ENCODE measurements at places on chromosomes 1 and 21. TPM values are rescaled to one million over a fixed set of nuclear protein-coding genes. Genes with fewer than 3 reads are reported as not detected.

DNA sequence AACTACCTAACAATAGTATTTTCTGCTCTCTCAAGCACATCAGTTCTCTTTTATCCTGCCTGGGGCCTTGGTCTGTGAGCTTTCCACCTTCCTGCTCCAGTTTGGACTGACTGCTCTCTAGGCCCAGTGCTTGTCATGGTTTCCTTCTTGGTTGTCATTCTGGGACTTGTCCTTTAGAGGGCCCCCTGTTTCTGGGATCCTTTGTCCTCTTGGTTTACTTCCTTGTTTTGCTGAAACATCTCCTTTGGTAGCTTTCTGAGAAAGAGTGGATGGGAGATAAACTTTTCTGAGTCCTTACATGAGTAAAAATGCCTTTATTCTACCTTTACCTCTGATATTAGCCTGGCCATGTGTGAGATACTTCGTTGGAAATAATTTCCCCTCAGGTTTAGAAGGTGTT lies 4.7 kb downstream of the SLC1A7 start:
- no peaks in the 10 kb centered on the region for H3K36me3 ChIP-seq
- H3K27me3 ChIP-seq = no peaks in the 10 kb centered on the region
- H3K4me1 ChIP-seq = peaks cover 25% of the 10 kb centered on the region
- no peak for DNase-seq

DNA sequence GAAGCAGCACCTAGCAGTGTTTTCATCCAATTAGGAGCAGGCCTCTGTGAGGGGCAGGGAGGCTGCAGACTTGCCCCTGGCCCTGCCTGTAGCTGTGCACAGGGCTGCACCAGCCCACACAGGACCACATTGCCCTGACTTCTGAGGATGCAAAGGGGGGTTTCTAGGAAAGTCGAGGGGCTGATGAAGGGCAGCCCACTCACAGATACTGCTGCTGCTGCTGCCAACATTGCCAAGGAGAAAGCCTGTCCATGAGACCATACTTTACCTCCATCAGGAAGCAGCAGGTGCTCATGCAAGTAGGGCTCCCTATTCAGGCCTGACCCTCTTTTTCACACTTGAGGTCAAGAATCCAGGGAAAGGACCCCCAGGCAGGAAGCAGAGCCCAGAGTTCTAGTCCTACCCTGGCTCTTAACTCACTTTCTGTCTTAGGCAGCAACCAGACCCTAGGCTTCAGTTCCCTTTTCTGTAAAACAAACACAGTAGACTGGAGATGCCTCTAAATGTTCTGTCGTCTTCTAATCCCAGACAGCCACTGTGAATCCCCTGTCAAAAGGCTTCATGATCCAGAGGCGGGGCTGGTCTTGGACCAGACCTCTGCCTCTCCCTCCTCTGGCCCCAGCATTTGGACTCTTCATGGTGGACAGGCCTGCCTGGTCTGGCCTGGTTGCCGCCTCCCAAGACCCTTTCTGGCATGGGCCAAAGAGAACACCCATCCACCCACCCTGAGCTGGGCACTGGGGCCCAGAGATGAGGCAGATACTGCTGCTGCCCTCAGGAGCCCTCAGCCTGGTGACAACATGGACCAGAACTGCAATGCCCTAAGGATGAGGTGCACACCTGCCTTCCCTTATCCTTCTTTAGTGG lies 120.2 kb downstream of the GLIS1 start:
- DNase-seq = no peak
- H3K4me1 ChIP-seq = no peaks in the 10 kb centered on the region
- no peak overlapping the region for H3K27ac ChIP-seq
- H3K36me3 ChIP-seq = no peaks in the 10 kb centered on the region
- no peaks in the 10 kb centered on the region for H3K27me3 ChIP-seq
- H3K4me3 ChIP-seq = no peak overlapping the region

GRCh38 chr1:156488566-156489165 lies 11.9 kb downstream of the MEF2D start:
- H3K4me3 ChIP-seq = peak overlapping the region; percentile 4
- DNase-seq = no peak
- no peaks in the 10 kb centered on the region for H3K27me3 ChIP-seq
- peaks cover 100% of the 10 kb centered on the region for H3K4me1 ChIP-seq
- H3K36me3 ChIP-seq = no peaks in the 10 kb centered on the region

- H3K27me3 ChIP-seq = no peaks in the 10 kb centered on the region
- H3K36me3 ChIP-seq = no peaks in the 10 kb centered on the region
Measured at GRCh38 chr1:186167096-186167668, 207.9 kb downstream of the TPR start.

GRCh38 chr1:83500987-83501591 lies 497.8 kb downstream of the TTLL7 start:
- no peaks in the 10 kb centered on the region for H3K27me3 ChIP-seq
- H3K4me1 ChIP-seq = peaks cover 11% of the 10 kb centered on the region
- H3K4me3 ChIP-seq = no peak overlapping the region
- H3K27ac ChIP-seq = no peak overlapping the region
- H3K36me3 ChIP-seq = no peaks in the 10 kb centered on the region
- DNase-seq = peak; percentile 35

DNA sequence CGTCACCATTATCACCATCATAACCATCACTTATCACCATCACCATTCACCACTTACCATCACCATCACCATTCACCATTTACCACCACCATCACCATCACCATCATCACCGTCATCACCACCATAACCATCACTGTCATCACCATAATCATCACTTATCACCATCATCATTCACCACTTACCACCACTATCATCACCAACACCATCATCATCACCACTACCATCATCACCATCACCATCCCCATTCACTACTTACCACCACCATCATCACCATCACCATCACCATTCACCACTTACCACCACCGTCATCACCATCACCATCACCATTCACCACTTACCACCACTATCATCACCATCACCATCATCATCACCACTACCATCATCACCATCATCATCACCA lies 151.8 kb downstream of the CAMTA1 start:
- no peak overlapping the region for H3K4me3 ChIP-seq
- no peak overlapping the region for H3K27ac ChIP-seq
- H3K4me1 ChIP-seq = peaks cover 4% of the 10 kb centered on the region
- H3K27me3 ChIP-seq = peaks cover 38% of the 10 kb centered on the region
- no peak for DNase-seq
- H3K36me3 ChIP-seq = no peaks in the 10 kb centered on the region

Gene PERM1
- not detected for total RNA-seq

Gene ETV3L
- not detected for total RNA-seq

Gene LORICRIN
- total RNA-seq = not detected
